Cerebellum (tissue), 4 donors: ENCODE measurements at places on chromosomes 7 and 10. TPM values are rescaled to one million over a fixed set of nuclear protein-coding genes. Genes with fewer than 3 reads are reported as not detected.

GRCh38 chr10:37488792-37489657, 363.6 kb downstream of the ANKRD30A start:
- DNase-seq: no peak

GRCh38 chr7:120864141-120864900, 6.4 kb upstream of the TSPAN12 start:
- peak; percentile 61 for DNase-seq

- DNase-seq: no peak
Observed at GRCh38 chr10:75319274-75319673, 82.3 kb downstream of the ZNF503 start.

Gene FFAR4
- total RNA-seq: 0.18 TPM

Gene HOXA11
- not detected for total RNA-seq
